ENCODE measurements at places on chromosomes 2 and 18.

GRCh38 chr2:67268797-67269196 is 128.3 kb upstream of the ETAA1 start:
- no peak for DNase-seq
- H3K4me1 ChIP-seq: no peaks in the 10 kb centered on the region
- H3K27me3 ChIP-seq: no peaks in the 10 kb centered on the region
- no peak overlapping the region for H3K27ac ChIP-seq

DNA sequence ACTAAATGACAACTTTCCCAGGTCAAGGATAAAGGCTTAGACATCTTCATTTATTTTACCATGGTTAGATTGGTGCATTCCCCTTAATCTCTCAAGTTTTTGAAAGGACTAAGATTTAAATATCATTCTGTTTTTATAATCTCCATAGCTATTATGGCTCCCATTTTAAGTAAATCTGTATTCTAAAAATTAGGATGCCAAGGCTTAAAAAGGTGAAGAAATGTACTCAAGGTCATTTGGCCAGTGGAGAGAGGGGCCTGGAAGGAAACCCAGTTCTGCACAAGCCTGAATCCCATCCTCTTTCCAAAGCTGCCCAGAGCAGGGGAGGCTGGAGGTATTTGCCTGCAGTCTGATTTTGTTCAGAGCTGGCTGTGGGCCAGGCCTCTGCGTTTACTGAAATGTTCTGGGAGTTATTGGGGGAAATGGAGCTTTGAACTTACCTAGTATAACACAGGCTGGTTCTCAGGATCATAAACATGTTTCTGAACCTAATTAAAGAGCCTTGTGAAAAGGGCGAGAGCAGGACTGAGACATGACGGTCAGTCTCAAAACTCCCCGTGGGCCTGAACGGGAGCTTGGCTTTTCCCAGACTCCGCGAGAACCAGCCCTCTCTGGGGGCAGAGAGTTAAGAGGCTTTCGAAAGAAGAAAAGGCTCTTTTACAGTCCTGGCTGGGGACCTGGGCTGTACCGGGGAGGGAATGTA is 85.6 kb downstream of the DDX1 start:
- no peaks in the 10 kb centered on the region for H3K4me1 ChIP-seq
- no peaks in the 10 kb centered on the region for H3K27me3 ChIP-seq
- H3K36me3 ChIP-seq: no peaks in the 10 kb centered on the region
- H3K4me3 ChIP-seq: no peak overlapping the region
- no peak overlapping the region for H3K27ac ChIP-seq
- no peak for DNase-seq

- H3K36me3 ChIP-seq: no peaks in the 10 kb centered on the region
- no peaks in the 10 kb centered on the region for H3K27me3 ChIP-seq
- DNase-seq: no peak
- no peak overlapping the region for H3K4me3 ChIP-seq
These were observed 499.8 kb downstream of the PID1 start for GRCh38 chr2:228771315-228771714.

GRCh38 chr18:44589693-44590355 is 90.9 kb upstream of the SETBP1 start:
- no peak overlapping the region for H3K4me3 ChIP-seq
- H3K27me3 ChIP-seq: no peaks in the 10 kb centered on the region
- no peaks in the 10 kb centered on the region for H3K4me1 ChIP-seq
- H3K27ac ChIP-seq: no peak overlapping the region
- DNase-seq: peak; percentile 21

DNA sequence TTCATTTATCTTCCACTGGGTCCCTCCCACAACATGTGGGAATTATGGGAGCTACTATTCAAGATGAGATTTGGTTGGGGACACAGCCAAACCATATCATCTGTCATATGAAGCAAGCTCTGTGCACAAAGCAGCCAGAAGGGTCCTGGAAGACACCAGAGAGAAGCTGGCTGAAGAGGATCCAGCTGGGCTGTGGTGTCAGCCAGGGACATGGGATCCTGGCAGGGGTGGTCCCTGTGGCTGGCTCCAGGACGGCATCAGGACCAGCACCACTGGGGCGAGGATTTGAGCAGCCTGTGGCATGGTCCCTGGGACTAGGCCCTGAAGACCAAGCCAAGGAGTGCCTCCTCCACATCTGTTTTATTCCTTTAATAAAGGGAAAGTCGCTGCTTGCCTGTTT is 84.8 kb upstream of the HDAC4 start:
- H3K4me1 ChIP-seq: no peaks in the 10 kb centered on the region
- no peak overlapping the region for H3K27ac ChIP-seq
- no peaks in the 10 kb centered on the region for H3K36me3 ChIP-seq
- DNase-seq: no peak

- H3K27me3 ChIP-seq: no peaks in the 10 kb centered on the region
- no peaks in the 10 kb centered on the region for H3K36me3 ChIP-seq
- DNase-seq: no peak
- no peaks in the 10 kb centered on the region for H3K4me1 ChIP-seq
These were observed 43.7 kb upstream of the RMDN2 start for GRCh38 chr2:37881397-37881796.

- no peaks in the 10 kb centered on the region for H3K36me3 ChIP-seq
- no peaks in the 10 kb centered on the region for H3K27me3 ChIP-seq
- DNase-seq: no peak
- no peak overlapping the region for H3K4me3 ChIP-seq
- no peaks in the 10 kb centered on the region for H3K4me1 ChIP-seq
These were observed 394.3 kb upstream of the ETAA1 start for GRCh38 chr2:67002618-67003371.

DNA sequence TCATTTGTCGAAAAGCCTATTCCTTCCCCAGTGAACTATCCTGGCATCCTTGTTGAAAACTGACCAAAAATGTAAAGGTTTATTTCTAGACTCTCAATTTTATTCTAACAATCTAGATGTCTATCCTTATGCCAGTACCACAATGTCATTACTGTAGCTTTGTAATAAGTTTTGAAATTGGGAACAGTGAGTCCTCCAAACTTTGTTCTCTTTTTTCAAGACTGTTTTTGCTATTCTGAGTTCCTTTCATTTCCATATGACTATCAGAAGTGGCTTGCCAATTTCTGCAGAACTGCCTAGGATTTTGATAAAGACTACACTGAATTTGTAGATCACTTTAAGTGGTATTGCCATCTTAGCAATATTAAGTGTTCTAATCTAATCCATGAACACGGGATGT is 9.7 kb downstream of the STARD7 start:
- H3K27me3 ChIP-seq: no peaks in the 10 kb centered on the region
- peaks cover 5% of the 10 kb centered on the region for H3K4me1 ChIP-seq
- no peak overlapping the region for H3K27ac ChIP-seq
- DNase-seq: no peak
- H3K36me3 ChIP-seq: peaks cover 26% of the 10 kb centered on the region

- H3K4me3 ChIP-seq: no peak overlapping the region
- no peaks in the 10 kb centered on the region for H3K36me3 ChIP-seq
- no peaks in the 10 kb centered on the region for H3K4me1 ChIP-seq
- peaks cover 7% of the 10 kb centered on the region for H3K27me3 ChIP-seq
These were observed 138.1 kb upstream of the ZNF236 start for GRCh38 chr18:76684265-76684664.

- no peaks in the 10 kb centered on the region for H3K36me3 ChIP-seq
- H3K4me1 ChIP-seq: peaks cover 43% of the 10 kb centered on the region
- H3K4me3 ChIP-seq: no peak overlapping the region
- no peaks in the 10 kb centered on the region for H3K27me3 ChIP-seq
- H3K27ac ChIP-seq: no peak overlapping the region
- peak; percentile 69 for DNase-seq
These were observed 3.2 kb upstream of the MGAT4A start for GRCh38 chr2:98734162-98734561.

DNA sequence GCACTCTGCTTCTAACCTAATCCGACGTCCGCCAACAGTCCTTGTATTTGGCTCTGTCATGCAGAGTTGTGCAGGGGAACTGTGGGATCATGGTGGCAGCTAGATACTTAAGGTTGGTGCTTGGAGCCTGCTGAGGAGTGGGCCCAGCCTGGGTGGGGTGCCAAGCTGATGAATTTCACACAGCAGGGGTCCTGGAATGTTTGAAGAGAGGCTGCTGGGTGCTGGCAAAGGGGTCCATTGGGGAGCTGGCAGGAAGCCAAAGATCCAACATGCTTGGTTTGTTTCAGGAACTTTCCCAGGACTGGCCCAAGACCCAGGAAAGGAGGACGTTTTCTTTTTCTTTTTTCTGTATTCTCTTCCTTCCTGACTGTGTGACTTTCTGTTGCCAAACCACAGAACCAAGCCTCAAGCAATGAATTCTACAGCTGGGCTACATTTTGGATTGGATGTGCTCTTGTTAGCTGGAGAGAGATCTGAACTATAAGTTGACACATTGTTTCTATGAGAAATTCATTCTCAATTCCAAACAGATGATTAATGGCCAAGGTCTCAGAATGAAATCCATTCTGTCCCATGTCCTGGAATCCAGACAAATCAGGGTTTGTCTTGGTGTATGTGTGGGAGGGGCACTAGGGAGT is 49.9 kb downstream of the DHRS9 start:
- H3K4me3 ChIP-seq: no peak overlapping the region
- no peaks in the 10 kb centered on the region for H3K36me3 ChIP-seq
- H3K4me1 ChIP-seq: no peaks in the 10 kb centered on the region
- no peak for DNase-seq
- no peak overlapping the region for H3K27ac ChIP-seq
- H3K27me3 ChIP-seq: no peaks in the 10 kb centered on the region

DNA sequence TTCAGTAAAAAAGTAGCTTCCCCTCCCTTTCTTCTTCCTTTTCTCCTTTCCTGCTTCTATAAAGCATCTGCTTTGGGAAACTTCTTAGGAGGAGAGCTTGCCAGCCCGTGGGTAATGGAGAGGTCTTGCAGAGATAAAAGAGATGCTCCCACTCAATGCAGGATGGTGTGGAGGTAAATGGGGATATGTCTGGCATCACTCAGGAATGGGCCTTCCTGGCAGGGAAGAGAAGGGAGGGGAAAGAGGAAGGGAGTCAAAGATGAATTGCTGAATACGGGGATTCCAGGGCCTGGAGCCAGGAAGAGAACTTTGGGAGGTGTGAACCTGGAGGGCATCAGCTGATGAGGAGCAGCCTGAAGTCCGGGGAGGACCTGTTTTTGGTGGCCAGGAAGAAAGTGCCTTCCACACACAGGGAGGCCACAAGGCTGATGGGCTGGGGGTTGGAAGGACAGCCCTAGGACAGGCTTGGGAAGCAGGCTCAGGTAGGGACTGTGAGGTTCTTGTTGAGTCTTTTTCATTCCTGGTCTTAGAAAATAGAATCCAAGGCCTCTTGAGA is 25.2 kb downstream of the IL1B start:
- DNase-seq: no peak
- no peaks in the 10 kb centered on the region for H3K36me3 ChIP-seq
- H3K27me3 ChIP-seq: no peaks in the 10 kb centered on the region
- H3K4me1 ChIP-seq: peaks cover 8% of the 10 kb centered on the region
- no peak overlapping the region for H3K4me3 ChIP-seq

DNA sequence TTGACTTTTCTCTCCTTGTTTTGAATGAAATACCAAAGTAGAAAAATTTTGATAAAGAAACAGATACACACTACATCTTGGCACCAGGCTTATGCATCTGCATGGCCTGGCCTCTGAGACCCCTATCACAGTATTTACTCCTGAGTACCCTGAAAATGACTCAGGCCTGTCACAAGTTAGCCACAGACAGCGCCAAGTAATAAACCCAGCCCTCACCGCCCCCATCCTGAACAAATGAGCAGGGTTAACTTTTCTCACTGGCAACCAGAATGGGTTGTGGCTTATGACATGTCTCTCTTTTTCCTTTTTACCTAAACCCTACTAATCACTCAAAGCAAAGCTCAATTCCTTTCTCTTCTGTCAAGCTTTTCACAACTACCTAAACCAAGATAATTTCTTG is 35.3 kb downstream of the SPRED2 start:
- no peak for DNase-seq
- no peaks in the 10 kb centered on the region for H3K27me3 ChIP-seq
- H3K4me1 ChIP-seq: peaks cover 27% of the 10 kb centered on the region
- no peak overlapping the region for H3K4me3 ChIP-seq
- H3K27ac ChIP-seq: no peak overlapping the region

GRCh38 chr2:8119782-8120505 is 561.9 kb upstream of the ID2 start:
- H3K36me3 ChIP-seq: no peaks in the 10 kb centered on the region
- H3K4me1 ChIP-seq: no peaks in the 10 kb centered on the region
- no peak overlapping the region for H3K4me3 ChIP-seq
- H3K27me3 ChIP-seq: no peaks in the 10 kb centered on the region
- no peak overlapping the region for H3K27ac ChIP-seq

GRCh38 chr2:12110074-12110473 is 363.6 kb downstream of the LPIN1 start:
- peaks cover 12% of the 10 kb centered on the region for H3K4me1 ChIP-seq
- H3K4me3 ChIP-seq: peak overlapping the region; percentile 45
- no peaks in the 10 kb centered on the region for H3K27me3 ChIP-seq
- peak overlapping the region; percentile 8 for H3K27ac ChIP-seq
- no peaks in the 10 kb centered on the region for H3K36me3 ChIP-seq

DNA sequence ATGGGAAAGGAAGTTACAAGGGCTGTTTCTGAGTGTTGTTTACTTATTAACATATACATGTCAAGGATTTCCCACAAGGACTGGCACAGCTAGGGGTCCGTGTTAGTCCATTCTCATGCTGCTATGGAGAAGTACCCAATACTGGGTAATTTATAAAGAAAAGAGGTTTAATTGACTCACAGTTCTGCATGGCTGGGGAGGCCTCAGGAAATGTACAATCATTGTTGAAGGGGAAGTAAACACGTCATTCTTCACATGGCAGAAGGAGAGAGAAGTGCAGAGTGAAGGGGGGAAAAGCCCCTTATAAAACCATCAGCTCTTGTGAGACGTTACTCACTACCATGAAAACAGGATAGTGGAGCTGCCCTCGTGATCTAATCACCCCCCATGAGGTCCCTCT is 128.9 kb upstream of the CELF4 start:
- no peaks in the 10 kb centered on the region for H3K36me3 ChIP-seq
- H3K27me3 ChIP-seq: no peaks in the 10 kb centered on the region
- no peak overlapping the region for H3K4me3 ChIP-seq
- H3K27ac ChIP-seq: no peak overlapping the region
- peak; percentile 46 for DNase-seq

Data from common myeloid progenitor, CD34-positive (primary cell).